ENCODE measurements at places on chromosomes 4 and X.

GRCh38 chr4:120718979-120719566 lies 203.5 kb downstream of the PRDM5 start:
- no peak for DNase-seq

GRCh38 chr4:84417997-84418709 lies 80.9 kb downstream of the NKX6-1 start:
- DNase-seq: no peak

- no peak for DNase-seq
These were observed 44.7 kb upstream of the FGF13 start for GRCh38 chrX:138756234-138756633.

GRCh38 chr4:94577136-94577535 lies 125.4 kb downstream of the PDLIM5 start:
- DNase-seq: no peak

DNA sequence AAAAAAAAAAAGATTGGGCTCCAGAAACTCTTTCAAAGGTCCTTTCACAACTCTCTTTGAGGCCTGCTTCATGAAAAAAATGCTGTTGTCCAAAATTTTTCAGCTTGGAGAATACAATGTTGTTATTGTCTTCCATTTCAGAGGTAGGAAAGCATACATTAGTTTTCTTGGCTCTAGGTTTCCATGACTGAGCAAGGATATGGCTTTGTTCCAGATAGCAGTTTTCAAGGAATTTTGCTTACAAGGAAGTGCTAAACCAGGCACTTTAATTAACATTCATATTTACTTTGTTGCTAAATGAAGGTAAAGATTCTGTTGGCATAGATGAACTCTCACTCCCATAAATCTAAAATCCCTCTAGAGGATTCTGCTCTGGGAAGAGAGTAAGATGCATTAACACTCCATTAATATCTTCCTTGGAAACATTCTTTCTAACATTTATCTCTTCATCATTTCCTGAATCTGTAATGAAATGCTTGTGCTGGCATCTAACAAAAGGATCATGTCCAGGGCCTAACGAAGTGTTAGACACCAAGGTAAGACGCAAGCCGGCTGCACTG lies 118.4 kb downstream of the COL25A1 start:
- no peak for DNase-seq

GRCh38 chr4:20456407-20456806 lies 204.7 kb downstream of the SLIT2 start:
- DNase-seq: no peak

GRCh38 chr4:7195546-7196287 lies 3.4 kb downstream of the SORCS2 start:
- DNase-seq: no peak

GRCh38 chr4:151651496-151651895 lies 109.3 kb downstream of the GATB start:
- no peak for DNase-seq
